Hematopoietic multipotent progenitor cell treated with erythropoietin and hydrocortisone succinate and interleukin-3 and kit ligand, for 6 days (in vitro differentiated cells): ENCODE measurements at places on chromosomes 16 and 17.

DNA sequence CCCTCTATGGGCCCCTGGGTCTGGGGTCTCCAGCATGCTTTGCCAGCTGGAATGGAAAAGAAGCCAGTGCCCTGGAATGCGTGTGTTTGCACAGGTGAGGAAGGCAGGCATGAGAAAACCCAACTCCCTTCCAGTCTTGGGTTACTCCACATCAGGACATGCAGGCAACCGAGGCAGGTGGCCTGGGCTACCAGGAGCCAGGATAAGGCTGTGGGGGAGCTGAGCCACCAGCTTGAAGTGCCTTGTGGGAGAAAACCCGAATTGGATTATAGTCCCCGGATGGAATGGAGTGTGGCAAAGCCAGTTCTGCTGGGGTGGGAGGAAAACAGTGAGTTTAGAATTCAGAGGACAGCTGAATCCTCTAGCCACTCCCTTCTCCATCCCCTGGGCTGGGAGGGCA lies 7.2 kb downstream of the SRCIN1 start:
- DNase-seq = peak; percentile 78

- DNase-seq = no peak
Measured at GRCh38 chr16:23252310-23252709, 49.8 kb upstream of the SCNN1B start.

- DNase-seq = peak; percentile 63
Measured at GRCh38 chr16:17359788-17360390, 110.9 kb downstream of the XYLT1 start.

GRCh38 chr16:79587897-79588296 lies 12.6 kb downstream of the MAF start:
- DNase-seq = no peak

DNA sequence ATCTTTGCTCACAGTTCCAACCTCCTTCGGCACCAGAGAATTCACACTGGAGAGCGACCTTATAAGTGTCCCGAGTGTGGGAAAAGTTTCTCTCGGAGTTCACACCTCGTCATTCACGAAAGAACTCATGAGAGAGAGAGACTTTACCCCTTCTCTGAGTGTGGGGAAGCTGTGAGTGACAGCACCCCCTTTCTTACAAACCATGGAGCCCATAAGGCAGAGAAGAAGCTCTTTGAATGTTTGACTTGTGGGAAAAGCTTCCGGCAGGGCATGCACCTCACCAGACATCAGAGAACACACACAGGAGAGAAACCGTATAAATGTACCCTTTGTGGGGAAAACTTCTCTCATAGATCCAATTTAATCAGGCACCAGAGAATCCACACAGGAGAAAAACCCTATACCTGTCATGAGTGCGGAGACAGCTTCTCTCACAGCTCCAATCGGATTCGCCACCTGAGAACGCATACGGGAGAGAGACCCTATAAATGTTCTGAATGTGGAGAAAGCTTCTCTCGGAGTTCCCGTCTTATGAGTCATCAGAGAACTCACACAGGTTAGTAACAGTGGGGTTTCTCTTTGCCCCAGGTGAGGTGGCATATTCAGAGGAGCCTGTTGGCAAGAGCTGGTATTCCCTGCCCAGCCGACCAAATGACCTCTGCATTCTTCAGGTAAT lies 6.8 kb downstream of the ZNF263 start:
- no peak for DNase-seq

DNA sequence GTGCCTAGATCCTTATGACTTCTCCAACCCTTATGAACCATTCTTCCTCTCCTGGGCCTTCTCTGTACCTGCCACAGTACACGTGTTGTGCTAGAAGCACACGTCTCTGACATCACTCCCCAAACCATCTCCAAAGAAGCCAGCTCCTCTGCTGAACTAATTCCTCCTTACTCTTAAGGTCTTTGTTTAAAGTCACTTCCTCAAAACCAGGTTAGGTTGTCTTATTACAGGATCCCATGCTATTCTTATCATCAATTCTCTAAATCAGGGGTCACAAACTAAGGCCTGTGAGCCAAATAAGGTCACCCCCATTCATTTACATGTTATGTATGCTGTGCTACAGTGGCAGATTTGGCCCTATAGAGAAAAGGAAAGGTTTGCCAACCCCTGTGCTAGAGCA lies 4.0 kb downstream of the SUPT6H start:
- no peak for DNase-seq

- DNase-seq = peak; percentile 62
Measured at GRCh38 chr17:59725691-59726090, 18.2 kb downstream of the VMP1 start.
